ENCODE measurements at places on chromosomes 4 and X. TPM values are rescaled to one million over a fixed set of nuclear protein-coding genes. Genes with fewer than 3 reads are reported as not detected.

GRCh38 chrX:106672527-106672926 is 54.0 kb upstream of the RNF128 start:
- DNase-seq = no peak

- DNase-seq = no peak
Observed at GRCh38 chr4:55483315-55483714, 63.4 kb downstream of the CLOCK start.

DNA sequence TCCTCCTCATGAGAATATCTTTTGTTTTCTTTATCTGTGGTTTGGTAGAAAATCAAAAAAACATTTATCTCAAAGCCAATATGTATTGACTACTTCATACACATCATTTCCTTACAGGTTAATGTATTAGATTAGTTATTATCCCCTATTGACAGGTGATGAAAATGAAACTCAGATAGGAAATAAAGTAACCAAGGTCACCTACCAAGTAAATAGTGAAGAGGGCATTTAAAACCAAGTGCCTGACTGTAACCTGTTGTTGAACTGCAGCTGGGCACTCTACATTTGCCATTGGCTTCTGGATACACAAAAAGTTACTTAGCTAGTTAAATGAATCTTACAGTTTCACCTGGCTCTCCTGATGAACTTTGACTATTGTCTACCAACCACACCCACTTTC is 41.4 kb upstream of the CTSO start:
- no peak for DNase-seq

DNA sequence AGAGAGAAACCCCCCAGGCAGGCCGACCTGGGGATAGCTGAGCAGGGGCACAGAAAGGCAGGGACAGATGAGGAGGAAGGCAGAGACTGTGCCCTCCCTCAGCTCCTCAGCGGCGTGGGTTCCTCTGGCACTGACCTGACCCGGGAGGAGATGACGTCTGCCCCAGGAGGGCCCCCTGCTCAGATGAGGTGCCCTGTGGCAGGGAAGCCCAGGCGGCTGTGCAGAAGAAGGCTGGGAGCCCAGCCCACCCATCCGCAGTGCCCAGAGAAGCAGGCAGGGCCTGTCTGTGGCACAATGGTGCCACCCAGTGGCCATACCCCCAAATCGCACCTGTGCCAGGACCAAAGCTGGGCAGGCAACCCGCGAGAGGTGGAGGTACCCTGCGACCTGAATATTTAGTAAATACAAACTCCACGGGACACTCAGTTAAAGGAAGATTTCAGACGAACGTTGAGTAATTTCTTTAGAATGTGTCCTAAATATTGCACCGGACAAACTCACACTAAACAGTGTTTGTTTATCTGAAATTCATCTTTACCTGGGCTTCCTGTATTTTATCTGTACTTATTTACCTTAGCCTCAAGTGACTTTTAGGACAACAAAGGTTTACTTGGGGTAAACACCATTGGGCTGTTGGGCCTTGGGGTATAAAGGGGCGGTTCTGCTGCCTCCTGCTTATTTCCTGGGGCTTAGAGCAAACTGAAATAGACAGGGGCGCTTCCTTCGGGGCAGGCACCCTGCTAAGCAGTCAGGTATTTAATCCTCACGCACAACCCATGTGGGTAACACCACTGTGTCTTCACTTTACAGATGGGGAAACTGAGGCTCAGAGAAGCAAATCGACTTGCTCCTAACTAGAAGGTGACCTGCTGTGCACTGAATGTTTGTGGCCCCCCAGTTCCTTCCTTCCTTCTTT is 46.5 kb upstream of the HMX1 start:
- peak; percentile 52 for DNase-seq

DNA sequence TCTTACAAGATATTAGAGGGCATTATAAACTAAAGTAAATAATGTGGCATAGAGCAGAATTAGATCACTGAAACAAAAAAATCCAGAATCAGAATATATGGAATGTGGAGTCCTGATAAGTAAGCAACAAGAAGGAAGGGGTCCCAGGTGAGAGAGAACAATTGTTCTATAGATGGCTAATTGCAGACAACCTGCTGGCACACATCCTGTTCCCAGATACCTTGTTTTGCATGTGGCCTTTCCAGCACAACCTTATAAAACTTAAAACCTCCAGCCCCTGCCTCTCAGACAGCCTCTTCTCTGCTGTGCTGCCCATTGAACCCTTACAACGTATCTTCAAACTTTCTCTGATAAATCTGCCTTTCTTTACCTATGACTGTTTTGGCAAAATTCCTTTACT is 4.7 kb upstream of the ZNF674 start:
- no peak for DNase-seq

DNA sequence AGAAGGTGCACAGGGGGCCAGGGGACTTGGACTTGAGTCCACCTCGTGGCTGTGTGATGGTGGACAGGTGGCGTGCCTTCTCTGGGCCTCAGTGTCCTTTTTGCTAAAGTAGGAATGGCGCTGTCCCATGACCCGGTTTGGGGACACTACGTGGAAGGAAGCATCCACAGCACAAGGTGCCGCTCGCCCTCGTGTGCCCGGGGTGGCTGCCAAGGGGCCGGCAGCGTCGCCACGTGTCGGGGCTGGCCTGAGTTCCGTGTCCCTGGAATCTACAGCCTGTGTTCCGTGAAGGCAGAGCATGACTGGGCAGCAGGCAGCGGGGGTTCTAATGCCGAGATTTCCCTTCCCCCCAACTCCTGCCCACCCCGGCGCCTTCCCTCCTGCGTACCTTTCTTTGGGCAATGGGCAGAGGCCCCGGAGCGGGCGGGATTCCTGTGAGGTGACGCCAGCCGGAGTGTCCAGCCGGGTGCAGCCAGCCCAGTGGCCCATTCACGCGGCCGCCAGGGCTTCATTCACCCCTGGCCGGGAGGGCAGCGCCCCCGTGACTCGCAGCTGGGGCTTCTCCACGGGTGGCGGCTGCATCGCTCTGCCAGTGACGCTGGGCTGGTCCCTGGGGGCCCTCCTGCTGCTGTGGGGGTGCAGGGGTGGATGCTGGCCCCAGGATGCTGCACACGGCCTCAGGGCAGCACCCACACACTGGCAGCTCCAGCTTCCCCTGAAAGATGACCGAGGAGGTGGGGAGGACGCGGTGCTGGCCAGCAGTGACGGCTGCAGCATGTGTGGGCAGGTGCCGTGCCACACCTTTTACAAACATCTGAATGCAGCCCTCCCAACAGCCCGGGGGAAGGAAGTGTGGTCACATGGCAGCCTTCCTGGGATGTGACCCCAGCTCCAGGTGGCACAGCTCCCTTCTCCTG is 21.2 kb downstream of the DOK7 start:
- DNase-seq = no peak

DNA sequence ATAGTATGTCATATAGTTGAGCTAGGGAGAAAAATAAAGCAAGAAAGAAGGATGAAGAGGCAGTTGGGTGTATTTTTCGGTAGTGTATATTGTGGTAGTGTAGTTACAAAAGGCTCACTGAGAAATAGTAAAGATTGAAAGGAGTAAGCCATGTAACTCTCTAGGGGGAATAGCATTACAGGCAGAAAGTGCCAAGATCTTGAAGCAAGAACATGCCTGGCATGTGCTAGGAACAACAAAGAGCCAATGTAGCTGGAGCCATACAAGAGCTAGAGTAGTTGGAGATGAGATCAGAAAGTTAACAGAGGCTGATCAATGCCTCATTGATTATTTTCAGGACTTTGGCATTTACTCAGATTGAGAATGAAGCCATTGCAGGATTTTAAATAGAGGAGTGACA is 3.0 kb downstream of the ABCE1 start:
- DNase-seq = no peak

- no peak for DNase-seq
Observed at GRCh38 chrX:154046031-154046781, 26.5 kb upstream of the IRAK1 start.

- DNase-seq = no peak
Observed at GRCh38 chr4:24112466-24112865, 222.6 kb upstream of the PPARGC1A start.

DNA sequence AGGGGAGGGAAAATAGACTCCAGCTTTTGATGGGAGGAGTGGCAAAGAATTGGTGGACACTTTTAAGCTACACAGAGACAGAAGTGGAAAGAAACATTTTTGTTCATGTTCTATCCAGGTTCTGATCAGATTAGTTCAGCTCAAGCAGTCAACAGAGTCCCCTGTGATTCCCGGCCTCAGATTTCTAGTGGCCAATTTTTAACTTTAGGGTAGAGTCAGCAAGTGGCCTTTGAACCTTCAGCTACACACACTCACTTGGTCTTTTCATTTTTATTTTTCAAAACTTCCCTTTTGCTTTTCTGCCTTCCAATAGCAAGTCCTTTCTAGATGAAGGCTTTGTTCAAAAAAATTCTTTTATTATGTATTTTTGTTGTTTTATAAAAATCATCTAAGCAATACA is 169.2 kb upstream of the RPS6KA3 start:
- no peak for DNase-seq

DNA sequence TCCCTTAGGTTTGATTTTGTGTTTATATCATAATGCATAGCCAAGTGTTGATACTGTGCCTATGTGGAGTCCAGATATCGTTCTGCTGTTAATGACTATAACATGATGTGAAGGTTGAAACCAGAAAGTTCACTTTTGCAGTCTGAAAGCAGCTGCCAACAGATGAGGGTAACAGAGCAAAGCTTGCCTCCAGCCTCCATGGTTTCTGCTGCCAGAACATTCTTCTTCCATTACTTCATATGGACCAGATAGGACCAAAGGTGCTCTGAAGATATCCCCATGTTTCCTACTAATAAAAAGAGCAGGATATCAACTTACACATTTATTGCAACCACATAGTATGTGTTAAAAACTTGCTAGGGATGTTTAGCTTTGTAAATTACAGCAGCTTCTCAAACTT is 394.1 kb downstream of the SPRY1 start:
- no peak for DNase-seq

DNA sequence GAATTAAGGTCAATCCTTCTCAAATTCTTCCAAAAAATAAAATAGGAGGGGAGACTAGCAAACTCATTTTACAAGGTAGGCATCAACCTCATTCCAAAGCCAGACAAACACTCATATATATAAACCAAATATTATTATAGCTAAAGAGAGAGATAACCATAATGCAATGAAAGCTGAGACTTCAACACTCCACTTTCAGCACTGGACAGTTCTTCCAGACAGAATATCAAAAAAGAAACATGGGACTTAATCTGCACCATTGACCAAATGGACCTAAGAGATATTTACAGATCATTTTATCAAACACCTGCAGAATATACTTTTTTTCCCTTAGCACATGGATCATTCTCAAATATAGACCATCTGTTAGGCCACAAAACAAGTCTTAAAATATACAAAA is 15.5 kb upstream of the EDA2R start:
- DNase-seq = no peak

DNA sequence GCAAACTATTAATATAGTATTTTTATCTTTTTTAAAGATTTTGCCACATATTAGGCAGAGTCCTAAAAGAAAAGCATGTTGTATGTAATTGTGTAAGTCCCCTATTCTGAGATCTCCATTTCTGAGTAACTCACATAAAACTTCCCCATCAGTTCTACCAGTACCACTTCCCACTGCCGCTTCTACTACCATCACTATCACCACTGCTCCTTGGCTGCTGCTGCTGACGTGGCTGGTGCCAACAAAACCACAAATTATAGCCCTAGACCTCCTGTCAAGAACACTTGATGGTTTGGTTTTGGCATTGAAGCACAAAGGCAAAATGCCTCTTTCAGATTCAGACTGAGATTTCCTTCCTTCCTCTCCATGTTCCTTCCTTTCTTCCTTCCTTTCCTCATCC is 106.4 kb downstream of the MMRN1 start:
- no peak for DNase-seq

DNA sequence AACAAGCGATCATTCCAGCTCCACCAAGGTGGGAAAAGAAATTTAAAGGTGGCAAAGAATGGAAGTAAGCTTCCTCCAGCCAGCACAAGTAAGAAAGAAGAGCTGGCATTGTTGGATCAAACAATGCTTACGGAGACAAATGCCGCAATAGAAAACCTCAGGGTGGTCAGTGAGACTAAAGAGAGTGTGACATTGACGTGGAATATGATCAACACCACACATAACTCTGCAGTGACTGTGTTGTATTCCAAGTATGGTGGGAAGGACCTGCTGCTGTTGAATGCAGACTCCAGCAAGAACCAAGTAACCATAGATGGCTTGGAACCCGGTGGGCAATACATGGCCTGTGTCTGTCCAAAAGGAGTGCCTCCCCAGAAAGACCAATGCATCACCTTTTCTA is 22.2 kb downstream of the LRIT3 start:
- DNase-seq = no peak

- no peak for DNase-seq
Observed at GRCh38 chrX:100090931-100091330, 319.1 kb downstream of the PCDH19 start.

DNA sequence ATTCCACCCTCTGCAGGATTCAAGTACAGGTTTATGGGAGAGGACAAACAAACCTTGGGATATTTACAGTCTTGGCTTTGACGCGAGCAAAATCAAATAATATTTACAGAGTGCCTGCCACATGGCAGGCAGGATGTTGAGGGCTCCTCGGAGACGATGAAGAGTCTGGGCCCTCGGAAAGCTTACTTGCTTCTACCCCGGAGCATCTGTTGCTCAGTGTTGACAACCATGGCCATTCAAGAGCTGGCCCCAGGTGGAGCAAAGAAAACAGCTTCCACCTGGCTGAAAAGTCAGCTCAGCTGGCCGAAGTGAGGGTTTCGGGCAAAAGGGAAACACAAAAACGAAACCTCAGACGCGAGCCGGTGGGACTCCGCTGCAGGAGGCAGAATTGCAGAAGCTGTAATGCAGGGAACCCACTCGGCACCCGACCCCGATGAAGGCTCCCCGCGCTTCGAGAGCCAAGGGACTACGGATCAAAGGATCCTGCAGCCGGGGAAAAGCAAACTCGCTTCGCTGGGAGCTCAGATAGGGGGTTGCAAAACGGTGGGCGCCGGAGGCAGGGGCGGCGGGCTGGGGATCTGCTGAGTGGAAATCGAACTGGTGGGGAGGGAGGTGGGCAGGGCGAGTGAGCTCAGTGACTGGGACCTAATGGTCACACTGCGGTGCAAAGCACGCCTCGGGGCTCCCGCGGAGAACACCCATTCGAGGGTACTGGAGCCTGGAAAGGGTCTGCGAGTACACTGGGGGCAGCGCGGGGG is 805 bp downstream of the ATP8A1 start:
- DNase-seq = no peak

GRCh38 chrX:29940750-29941149 is 274.6 kb upstream of the MAGEB2 start:
- DNase-seq = no peak

DNA sequence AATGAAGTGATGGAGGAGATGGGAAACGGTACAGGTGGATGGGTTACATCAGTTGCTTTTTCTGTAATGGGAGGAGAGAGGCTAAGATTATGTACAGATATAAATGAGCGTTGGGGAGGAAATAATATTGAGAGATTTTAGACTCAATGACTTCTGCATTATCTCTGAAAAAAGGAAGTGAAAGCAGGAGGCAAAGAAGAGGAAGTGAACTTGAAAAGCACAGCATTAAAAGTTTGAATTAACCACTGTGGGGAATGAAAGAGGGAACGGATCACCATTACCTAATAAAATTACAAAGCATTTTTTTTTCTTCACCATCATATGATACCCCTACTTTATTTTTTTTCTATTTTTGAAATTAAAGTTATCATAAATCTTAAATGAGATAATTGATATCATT is 1025.5 kb downstream of the RPA4 start:
- no peak for DNase-seq

MAGEA2 gene
- not detected for polyA plus RNA-seq

ODAM gene
- 1.5 TPM for polyA plus RNA-seq

DDX60 gene
- 14.2 TPM for polyA plus RNA-seq

FRMPD3 gene
- polyA plus RNA-seq = 0.35 TPM

CNKSR2 gene
- polyA plus RNA-seq = 1.1 TPM

IL3RA gene
- polyA plus RNA-seq = 11.0 TPM

ATP10D gene
- 50.3 TPM for polyA plus RNA-seq

MAGEB2 gene
- not detected for polyA plus RNA-seq

SPANXN4 gene
- not detected for polyA plus RNA-seq

LGI2 gene
- polyA plus RNA-seq = 26.2 TPM

TMEM150C gene
- 30.2 TPM for polyA plus RNA-seq

PCDH7 gene
- 21.6 TPM for polyA plus RNA-seq

Data from right renal cortex interstitium (tissue), 3 donors.